ENCODE measurements at places on chromosomes 2 and 18.

- no peak for DNase-seq
These were observed 52.0 kb upstream of the HS6ST1 start for GRCh38 chr2:128370468-128371247.

GRCh38 chr18:28831476-28831875, 654.5 kb upstream of the CDH2 start:
- no peak for DNase-seq

GRCh38 chr2:150882751-150883612, 378.7 kb downstream of the RBM43 start:
- DNase-seq: no peak

- DNase-seq: no peak
These were observed 129.8 kb upstream of the SOX11 start for GRCh38 chr2:5562426-5562825.

DNA sequence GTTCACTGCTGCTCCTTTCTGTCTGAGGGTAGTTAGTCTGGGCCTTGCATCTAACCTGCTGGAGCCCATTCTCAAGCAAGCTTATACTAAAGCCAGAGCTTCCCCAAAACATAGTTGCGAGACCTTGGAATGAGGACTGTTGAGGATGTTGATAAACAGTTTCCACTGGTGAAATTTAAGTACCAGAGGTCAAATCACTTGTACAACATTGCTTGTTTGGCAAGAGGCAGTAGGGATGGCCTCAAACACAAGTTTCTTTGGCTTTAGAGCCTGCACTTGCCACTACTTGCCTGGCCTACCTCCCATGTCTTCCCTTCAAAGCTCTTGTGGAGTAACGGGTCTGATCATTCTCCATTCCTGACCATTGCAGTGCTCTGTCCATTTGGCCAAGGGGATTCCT, 262.7 kb downstream of the FHOD3 start:
- no peak for DNase-seq

- no peak for DNase-seq
These were observed 2.9 kb downstream of the MXD1 start for GRCh38 chr2:69917852-69918251.

DNA sequence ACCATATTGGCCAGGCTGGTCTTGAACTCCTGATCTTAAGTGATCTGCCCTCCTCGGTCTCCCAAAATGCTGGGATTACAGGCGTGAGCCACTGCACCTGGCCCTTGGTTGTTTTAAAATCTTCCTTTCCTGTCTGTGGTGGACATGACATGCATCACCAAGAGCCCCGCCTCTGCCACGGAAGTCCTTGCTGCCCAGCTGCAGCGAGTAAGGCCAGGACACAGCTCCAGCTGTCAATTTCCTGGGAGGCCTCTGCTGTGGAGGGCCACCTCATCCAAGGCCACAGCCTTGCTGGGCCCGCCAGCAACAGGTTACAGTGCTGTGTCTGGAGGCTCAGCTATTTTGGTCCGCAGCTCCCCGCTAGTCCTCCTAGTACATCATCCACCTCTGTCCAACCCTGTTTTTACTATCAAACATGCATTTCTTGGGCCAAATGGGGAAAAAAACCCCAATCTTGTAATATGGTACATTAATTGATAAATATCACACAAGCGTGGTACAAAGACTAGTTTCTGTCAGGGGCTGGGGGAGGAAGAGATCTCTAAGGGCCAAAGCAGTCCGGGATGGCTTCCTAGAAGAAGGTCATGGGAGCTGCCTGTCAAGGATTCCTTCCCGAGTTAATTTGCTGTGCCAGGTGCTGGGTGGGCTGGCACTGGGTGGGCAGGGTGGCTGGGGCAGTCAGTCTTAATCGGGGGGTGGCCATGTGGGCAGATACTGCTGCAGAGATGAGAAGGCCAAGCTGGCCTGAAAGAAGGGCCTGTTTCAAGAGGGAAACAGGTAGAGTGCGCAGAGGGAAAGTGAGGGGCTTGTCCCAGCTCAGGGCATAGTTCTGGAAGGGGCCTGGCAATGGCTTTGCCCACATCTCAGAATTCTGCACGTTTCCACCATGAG, 100.5 kb downstream of the INHBB start:
- no peak for DNase-seq

GRCh38 chr2:75523313-75524275, 37.1 kb downstream of the EVA1A start:
- DNase-seq: no peak

- peak; percentile 92 for DNase-seq
These were observed 29.3 kb upstream of the NFATC1 start for GRCh38 chr18:79366177-79367094.

GRCh38 chr18:58109256-58109655, 65.2 kb downstream of the NEDD4L start:
- DNase-seq: no peak

DNA sequence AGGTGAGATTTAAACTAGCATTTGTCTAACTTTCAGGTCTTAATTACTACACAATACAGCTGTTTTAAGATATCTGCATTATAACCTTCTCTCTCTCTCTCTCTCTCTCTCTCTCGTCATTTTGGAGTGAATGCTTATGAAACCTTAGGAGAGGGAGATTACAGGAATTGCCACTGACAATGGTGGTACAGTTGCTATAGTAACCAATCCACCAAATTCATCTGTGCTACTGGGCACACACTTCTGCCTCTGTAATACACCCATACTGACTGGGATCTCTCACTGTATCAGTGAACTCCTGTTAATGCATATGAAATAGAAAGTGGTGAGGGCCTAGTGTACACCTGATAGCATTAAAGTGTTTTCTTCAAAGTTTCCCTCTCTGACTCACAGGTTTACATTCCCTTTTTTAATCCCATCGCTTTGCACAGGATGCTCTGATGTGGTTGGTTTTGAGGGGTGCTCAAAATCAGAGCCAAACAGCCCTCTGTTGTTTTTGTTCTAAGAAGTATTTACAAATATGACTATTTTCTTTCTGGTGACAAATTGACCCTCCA, 13.1 kb downstream of the KLHL14 start:
- DNase-seq: no peak

DNA sequence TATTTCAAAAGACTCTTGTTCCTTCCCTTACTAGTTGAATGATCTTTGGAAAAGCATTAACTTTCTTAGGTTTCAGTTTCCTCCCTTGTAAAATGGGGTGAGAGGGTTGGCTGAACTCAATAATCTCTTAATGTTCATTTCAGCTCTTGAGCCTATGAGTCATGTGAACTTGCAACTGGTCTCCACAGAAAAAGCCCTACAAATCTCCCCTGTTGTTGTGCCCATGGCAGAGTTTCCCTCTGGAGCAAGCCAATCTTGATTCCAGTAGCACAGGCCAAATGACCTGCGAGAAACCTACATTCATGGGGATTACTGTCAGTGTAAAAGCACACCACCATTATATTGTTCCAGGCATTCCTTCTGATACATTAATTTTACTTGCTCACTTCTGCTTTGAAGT, 388.9 kb downstream of the ALK start:
- DNase-seq: no peak

GRCh38 chr18:76567835-76568445, 72.9 kb upstream of the ZNF516 start:
- DNase-seq: no peak

- DNase-seq: no peak
These were observed 25.8 kb upstream of the KCNG3 start for GRCh38 chr2:42519624-42520023.

DNA sequence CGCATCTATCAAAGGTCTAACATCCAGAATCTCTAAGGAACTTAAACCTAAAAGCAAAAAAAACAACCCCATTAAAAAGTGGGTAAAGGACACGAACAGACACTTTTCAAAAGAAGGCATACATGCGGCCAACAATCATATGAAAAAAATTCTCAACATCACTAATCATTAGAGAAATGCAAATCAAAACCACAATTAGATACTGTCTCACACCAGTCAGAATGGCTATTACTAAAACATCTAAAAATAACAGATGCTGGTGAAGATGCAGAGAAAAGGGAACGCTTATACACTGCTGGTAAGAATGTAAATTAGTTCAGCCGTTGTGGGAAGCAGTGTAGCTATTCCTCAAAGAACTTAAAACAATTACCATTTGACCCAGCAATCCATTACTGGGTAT, 38.0 kb downstream of the PPP3R1 start:
- no peak for DNase-seq

DNA sequence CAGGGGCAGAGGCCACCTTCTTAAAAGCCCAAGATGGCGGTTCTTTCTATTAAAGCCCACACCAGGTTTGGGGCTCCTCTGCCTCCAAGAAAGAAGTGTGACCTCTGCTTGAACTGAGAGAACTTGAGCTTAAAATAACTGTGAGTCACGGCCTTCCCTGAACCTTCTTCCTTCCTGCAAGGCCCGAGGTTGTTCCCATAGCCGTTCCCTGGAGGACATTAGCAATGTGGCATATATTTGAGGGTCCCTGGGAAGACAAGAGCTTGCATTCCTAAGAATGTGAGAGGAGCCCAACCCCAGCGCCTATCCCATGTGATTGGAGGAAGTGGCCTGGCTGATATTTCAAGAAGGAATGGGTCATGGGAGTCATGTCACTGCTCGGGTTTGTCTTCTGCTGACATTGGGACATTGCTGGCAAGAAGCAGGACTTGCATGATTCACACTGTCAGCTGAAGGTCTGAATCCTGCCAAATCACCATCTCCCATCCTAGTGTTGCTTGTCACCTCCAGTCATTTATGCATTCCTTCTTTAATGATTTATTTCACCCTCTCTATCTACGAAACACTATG, 168.1 kb downstream of the TRIB2 start:
- no peak for DNase-seq

DNA sequence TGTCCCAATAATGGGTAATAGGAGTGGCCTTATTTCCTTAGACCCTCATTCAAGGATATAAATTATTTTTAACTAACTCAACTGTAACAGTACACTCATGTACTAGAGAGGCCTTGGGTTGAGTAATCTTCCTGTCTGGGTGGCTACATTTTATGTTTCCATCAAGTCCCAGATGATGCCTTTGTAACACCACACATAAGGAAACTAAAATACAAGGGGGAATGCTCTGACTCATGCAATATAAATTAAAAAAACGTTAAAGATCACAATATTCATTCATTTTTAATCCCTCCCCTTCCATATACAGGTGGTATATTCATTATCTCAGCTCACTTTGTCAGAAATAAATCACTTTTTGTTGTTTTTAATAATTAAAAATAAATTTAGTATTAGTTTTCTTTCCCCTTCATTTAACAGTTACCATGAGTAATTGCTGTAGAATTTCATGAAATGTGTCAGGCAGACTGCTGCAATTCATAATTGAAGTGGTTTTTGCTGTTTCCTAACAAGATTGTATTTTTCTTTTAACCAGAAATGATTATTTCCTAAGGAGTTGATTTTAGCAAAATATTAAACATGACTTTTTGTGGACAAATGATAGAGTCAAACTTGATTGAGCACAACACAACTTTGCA, 1403.6 kb downstream of the SUCLG1 start:
- peak; percentile 43 for DNase-seq

- DNase-seq: no peak
These were observed 126.4 kb downstream of the HRH4 start for GRCh38 chr18:24586662-24587360.
